Retinal pigment epithelial cell (primary cell): ENCODE measurements at places on chromosomes 1 and 21.

DNA sequence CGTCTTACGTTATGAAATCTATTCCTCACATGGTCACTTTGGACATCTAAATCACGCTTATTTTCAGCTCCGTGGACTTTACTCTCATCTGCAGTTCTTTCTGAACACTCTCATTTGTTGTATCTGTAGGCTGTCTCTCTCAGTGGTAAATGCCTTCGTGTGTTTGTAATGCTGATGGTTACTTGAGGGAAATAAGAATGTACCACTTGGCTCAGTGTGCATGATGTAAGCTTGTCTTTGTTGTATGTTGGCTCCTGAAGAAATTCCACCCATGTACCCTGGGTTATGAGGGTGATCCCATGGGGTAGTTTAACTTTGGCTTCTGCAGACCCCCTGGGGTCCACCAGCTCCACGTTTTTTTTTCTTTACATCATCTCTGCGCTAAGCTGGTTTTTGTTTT, 378.4 kb downstream of the SETD4 start:
- no peak for DNase-seq

DNA sequence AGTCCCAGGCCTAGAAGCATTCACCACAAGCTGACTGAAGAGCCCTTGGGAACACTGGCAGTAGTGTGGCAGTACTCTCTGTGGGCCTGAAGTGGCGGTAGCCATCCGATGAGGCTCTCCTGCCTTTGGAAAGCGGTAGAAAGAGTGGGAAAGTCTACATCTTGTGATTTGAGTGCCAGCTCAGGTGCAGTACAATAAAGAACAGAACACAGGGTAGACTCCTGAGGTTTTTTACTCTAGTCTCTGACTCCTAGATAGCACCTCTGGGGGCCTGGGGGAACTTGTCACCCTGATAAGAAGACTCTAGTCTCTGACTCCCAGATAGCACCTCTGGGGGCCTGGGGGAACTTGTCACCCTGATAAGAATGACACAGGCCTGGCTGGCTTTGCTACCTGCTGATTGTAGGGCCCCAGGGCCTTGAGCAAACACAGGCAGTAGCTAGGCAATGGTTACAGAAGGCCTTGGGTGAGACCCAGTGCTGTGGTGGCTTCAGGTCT, 18.0 kb upstream of the IL20 start:
- no peak for DNase-seq

DNA sequence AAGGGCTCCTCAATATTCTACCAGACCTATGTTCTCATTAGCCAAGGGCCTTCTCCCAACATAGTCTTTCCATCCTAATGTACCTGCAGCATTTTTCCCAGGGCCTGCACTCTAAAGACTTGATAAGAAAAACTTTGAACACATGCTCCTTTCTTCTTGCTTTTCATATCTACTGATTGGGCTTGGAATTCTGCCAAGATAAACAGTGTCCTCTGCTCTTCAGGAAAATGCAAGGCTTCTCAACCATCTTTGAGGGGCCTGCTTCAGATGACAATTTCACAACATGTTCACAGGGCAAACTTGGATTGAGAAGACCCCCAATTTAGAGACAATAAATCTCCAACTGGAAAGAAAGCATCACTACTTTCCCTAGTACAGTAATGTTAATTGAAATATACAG, 25.8 kb upstream of the PPT1 start:
- no peak for DNase-seq

DNA sequence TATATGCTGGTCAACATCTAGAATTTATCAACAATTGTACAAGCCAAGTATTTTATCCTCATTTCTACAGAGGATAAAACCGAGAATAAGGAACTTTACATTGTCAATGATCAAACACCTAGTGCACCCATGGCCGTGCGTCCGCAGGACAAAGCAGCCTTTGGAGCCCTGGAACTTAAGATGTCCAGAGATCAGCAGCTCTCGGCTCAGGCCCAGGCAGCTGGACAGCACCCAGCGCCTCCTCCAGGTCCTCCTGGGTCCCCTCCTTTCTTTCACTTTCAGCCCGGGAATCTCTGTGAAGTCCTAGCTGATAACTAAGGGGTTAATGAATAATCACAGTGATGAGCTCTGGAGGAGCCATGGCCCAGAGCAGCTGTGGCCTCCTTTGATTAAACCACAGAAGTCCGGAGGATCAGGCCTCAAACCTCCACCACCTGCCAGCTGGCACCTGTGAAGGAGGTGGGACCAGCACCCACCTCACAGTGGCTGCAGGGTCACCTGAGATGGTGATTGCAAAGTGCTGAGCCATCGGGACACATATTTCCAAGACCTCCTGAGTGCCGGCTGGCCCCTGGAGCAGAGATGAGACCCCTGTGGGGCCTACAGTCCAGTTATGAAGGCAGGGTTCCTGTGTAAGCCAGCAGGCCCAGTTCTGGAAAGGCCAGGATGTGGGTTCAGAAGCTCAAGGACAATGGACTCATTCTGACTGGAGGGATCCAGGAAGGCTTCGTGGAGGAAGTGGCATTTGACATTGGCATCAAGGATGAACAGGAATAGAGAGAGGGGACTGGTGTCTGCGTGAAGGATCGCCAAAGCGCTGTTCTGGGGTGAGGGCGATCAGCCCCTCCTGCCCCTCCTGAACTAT, 11.6 kb upstream of the SAMD11 start:
- no peak for DNase-seq

GRCh38 chr1:62912028-62912638, 128.2 kb downstream of the ATG4C start:
- no peak for DNase-seq

- no peak for DNase-seq
These were observed 37.3 kb downstream of the NPHP4 start for GRCh38 chr1:5954964-5955363.

DNA sequence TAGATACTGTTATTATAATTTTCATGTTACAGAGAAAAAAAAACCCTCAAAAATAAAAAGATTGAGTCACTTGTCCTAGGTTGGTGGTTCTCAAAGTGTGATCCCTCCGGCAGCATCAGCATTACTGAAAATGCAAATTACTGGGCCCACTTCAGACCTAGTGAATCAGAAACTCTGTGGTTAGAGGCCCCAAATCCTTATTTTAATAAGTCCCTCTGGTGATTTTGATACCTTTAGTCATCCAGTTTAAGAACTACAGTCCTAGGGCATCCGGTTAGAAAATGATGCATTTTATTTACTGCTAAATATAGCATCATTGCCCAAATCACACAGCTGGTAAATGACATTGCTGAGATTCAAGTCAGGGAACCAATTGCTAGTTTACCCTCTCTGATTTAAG, 203.7 kb upstream of the RUNX1 start:
- no peak for DNase-seq

DNA sequence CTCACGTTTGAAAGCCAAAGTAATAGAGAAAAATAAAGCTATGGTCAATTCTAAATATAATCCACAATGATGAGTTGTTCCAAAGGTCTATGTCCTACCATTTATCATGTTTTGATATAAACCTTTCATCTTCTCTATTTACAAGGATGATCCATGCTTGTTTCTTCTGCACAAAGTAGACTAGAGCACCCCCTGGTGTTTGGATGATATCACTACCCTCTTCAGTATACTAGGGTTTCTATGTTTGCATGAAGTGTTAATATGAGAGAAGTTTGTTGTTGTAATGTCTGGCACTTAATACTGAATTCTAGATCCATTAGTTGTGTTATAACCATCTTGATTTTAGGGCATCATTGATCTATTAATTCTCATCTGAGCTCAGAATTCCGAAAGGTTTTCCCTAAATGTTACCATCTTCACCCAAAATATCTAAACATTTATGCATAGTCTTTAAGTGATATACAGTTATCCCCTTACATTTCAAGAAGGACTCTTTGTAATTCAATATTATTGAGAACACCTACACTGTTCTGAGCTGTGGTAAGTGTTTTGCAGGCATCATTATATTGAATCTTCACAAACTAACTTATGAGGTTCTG, 21.1 kb downstream of the CLDN8 start:
- DNase-seq, result peak; percentile 1

DNA sequence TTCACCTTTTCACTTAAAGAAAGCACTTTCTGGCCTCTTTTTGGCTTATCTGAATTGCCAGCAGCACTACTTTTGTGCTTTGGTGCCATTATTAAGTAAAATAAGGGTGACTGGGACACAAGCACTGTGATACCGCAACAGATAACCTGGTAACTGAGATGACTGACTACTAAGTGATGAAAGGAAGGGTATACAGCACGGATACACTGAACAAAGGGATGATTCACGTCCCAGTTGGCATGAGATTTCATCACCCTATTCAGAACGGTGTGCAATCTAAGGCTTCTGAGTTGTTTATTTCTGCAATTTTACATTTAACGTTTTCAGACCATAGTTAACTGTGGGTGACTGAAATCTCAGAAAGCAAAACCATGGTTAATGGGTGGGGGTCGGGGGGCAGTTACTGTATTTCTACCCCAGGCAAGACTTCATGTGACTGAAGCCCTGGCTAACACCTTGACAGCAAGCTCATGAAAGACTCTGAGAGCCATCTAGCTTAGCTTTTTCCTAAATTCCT, 102.8 kb downstream of the CLIC6 start:
- no peak for DNase-seq

GRCh38 chr1:60091195-60091715, 17.7 kb upstream of the C1orf87 start:
- DNase-seq, result no peak

DNA sequence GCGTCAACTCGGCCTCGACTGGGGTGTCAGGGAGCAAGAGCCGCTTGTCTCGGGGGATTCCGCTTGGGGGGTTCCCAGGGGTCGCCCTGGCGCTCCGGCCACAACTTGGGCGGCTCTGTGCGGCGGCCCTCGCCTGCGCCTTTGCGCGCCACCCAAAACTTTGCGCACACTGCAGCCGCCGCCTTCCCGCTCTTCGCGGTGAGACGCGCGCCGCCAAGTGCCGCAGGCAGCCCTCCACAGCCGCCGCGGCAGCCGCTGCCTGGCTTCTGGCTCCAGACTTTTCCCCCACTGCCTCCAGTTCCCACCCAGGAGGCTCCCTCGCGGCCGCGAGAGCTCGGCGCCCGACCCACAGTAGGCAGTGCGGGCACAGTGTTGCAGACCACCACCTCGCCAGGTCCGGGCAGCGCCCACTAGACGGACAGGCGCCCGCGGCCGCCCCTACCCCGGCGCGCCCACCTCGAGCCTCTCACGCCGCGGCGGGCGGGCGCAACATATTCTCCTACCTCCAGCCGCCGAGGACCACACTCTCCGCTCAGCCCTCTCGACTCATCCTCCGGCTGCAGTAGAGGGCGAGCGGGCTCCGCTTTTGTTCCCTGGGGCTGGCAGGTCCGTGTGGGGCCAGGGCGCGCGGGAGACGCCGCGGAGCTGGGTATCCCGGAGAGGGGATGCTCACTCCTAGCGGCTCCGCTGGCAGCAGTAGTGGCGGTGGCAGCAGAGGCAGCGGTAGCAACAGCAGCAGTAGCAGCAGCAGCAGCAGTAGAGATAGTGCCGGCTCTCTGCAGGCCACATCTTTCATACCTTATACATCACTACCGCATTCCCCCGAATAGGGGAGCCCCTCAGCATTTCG, 296.6 kb downstream of the OMA1 start:
- no peak for DNase-seq

DNA sequence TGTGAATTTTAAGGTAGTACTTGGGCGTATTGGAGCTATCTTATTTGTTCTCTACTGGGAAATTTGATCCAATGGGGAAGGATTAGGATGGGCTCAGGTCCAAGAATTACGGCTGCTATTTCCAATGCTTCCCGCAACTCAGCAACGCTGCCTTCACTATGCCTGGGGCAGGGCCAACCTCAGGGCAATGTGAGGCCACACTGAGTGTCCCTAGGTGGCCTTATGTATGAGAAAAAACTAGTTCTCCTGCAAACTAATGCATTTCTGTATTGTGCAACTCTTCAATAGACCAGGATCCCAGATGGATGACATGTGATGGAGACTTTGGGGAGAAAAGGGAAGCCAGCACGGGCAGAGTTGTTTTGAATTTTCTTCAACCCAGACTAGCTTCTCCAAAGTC, 168.1 kb downstream of the DUSP10 start:
- DNase-seq, result no peak

GRCh38 chr1:222530852-222531251, 17.1 kb downstream of the HHIPL2 start:
- no peak for DNase-seq

- DNase-seq, result no peak
These were observed 4.2 kb upstream of the AQP10 start for GRCh38 chr1:154316704-154317103.

- no peak for DNase-seq
These were observed 1352.7 kb upstream of the ADGRL2 start for GRCh38 chr1:80448081-80448480.

- no peak for DNase-seq
These were observed 51.6 kb downstream of the ETS2 start for GRCh38 chr21:38857152-38857825.

DNA sequence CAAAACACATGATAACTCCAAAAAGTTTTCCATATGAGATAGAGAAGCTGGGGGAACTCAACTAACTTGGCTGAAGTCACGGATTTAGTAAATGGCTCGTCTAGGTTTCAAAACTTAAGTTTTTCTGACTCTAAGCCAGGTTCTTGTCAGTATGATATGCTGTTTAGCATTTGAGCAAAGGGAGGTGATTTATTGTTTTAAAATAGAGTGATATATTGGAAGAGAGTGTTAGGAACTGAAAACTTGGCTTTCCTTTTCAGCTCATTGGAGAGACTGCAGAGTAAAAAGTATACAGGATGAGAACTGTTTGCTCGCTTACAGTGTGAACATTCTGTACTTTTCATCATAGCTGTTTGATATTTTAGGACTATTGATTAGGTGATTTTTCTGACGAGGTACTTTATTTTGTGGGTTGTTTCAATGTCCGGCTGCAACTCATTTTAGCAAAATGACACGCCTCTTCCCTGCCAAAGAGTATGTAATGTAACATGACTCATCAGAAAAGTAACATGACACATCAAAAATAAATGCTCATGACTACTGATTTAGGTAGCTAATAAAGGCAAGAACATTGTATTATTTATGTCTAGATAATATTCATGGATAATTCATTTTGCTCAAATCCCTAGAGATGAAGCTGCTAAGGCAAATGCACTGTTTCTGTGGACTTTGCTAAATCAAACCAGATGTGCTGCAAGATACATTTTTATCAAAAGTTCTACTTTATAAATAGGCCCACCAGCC, 355.1 kb downstream of the GPATCH2 start:
- DNase-seq, result peak; percentile 55

- DNase-seq, result no peak
These were observed 19.2 kb upstream of the COL24A1 start for GRCh38 chr1:86175756-86176155.

GRCh38 chr1:217718873-217719272, 87.7 kb downstream of the SPATA17 start:
- no peak for DNase-seq

DNA sequence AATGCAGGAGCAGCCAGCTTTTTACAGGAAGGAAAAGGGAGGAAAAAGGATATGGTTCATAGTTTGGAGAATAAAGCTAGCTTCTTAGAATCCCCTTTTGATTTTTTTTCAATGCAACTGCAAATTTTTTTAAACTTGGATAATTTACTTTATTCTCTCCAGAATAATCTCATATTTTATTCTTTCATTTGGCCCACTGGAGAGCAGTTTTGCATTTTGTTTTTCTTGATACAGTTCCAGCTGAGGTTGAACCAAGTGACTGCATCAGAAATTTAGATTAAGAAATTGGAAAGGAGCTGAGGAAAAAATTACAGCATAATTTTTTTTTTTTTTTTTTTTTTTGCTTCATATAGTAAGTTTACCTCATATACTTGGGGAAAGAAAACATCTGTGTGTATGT, 22.8 kb downstream of the GABPA start:
- DNase-seq, result no peak

GRCh38 chr1:15046487-15047165, 106.9 kb upstream of the TMEM51 start:
- DNase-seq, result peak; percentile 48

GRCh38 chr1:36699113-36699911, 216.6 kb upstream of the CSF3R start:
- no peak for DNase-seq
